Activated T-cell treated with anti-CD3 and anti-CD28 coated beads, Interleukin-2, amount 50 U/mL, for 24 hours (primary cell): ENCODE measurements at places on chromosomes 7 and 10.

- DNase-seq, result no peak
These were observed 426.4 kb upstream of the MTPN start for GRCh38 chr7:136403591-136403990.

DNA sequence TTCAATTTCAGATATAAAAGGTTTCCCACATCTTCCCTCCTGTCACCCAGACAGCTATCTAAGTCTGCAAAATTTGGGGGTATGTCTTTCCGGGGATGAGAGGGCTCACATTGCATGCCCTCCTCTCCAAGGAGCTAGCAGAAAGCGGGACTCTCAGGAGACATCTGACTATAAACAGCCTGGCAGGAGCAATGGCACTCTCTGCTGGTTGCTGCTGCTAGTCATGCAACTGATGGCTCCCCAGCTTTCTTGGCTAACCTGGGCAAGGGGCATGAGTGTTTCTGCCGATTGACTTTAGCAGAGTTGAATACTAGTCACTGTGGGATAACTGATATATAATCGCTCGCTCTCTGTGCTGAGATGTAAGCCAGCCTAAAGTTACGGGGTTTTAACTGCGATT, 12.0 kb downstream of the TBX20 start:
- DNase-seq, result no peak

GRCh38 chr7:1708596-1709251, 38.6 kb downstream of the ELFN1 start:
- DNase-seq, result peak; percentile 13

DNA sequence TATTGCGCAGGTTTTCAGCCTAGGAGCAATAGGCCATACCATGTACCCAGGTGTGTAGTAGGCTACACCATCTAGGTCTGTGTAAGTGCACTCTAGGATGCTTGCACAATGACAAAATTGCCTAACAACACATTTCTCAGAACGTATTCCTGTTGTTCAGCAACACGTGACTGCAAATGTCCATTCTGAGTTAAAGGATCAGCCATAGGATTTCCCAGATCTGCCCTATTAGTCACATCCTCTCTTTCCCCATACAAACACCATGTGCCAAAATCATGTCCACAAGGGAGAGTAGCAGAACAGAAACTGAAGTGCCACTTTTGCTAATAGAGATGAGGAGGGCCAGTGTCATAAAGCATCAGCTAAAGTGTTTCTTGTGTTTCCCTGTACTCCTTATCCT, 42.6 kb upstream of the AMPH start:
- no peak for DNase-seq

- DNase-seq, result no peak
These were observed 143.1 kb upstream of the FGFR2 start for GRCh38 chr10:121741248-121741792.
